ENCODE measurements at places on chromosomes 3 and 15.

DNA sequence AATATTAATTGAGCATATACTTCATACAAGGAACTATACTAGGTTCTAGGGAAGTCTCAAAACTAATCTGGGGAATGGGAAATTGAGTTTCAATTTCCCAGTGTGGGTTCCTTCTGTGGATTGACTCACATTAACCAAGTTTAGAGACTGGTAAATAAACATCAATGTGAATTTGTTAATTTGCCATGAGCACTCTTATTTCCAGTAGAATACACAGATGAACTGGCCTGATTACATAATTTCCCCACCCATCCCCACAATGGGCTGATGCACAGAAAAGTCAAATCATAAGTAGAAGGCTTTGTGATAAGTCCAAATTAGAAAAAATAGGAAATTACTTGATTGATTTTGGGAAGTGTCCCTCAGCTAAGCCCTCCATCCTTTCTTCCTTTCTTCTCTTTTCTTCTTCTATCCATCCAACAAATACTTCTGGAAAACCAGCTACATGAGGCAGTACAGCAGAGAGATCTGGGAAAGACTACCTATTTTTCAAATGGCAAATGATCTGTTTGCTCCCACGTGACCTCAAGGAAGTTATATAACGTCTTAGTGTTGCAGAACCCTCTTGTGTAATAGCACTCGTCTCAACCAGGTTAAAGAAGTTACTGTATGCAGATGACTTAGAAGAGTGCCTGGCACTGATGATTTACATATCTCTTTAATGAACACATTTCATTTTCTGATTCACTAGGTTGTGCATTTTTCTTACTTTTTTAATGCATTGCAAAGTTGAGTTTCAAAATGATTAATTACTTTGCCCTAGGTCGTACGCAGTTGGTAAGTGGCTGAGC lies 312.3 kb downstream of the SV2B start:
- DNase-seq, result no peak

DNA sequence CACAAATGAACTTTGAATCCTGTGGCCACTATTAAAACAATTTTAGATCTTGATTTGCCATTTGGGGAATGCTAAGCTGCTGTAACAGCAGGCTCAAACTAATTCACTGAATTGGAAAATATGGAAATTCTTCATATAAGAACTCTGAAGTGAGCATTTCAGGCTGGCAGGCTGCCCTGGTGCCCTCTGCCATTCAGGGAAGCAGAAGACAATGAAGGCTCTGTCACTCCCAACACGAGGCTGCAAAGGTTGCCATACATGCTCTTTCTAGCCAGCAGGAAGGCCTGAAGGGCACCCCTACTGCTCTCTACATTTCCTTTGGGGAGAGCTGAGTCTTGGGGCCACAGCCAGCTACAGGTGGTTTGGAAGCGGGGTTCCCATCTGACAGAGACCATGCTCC lies 88.0 kb downstream of the GABRG3 start:
- no peak for DNase-seq

GRCh38 chr15:42503825-42504224 lies 8.4 kb downstream of the SNAP23 start:
- no peak for DNase-seq

- DNase-seq, result no peak
Measured at GRCh38 chr15:89790661-89791060, 14.5 kb downstream of the MESP2 start.
